ENCODE measurements at places on chromosomes 5 and 9.

DNA sequence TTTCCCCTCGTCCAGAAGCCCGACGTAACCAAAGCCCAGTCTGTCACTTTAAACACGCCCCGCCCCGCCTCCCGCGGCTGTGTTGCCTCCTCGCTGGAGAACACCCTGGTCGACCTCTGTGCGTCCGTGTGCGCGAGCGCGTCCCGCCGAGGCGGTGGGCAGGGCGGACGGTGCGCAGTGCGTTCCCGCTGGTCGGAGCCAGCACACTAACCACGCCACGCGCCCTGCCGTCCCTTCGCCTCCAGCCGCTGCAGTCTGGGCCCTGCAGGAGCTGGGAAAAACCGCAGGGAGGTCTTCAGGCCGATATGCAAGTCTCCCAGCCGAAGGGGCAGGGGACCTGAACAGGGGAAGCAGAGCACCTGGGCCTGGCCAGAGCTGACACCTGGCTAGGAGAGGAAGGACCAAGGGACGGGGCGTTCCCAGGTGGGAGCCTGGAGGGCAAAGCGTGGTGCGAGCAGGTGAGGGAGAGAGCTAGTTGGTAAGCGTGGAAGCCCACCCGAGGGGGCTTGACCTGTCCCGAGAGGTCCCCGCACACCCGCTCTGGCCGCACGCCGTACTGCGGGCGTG is 1.3 kb upstream of the PHPT1 start:
- peak; percentile 46 for DNase-seq

DNA sequence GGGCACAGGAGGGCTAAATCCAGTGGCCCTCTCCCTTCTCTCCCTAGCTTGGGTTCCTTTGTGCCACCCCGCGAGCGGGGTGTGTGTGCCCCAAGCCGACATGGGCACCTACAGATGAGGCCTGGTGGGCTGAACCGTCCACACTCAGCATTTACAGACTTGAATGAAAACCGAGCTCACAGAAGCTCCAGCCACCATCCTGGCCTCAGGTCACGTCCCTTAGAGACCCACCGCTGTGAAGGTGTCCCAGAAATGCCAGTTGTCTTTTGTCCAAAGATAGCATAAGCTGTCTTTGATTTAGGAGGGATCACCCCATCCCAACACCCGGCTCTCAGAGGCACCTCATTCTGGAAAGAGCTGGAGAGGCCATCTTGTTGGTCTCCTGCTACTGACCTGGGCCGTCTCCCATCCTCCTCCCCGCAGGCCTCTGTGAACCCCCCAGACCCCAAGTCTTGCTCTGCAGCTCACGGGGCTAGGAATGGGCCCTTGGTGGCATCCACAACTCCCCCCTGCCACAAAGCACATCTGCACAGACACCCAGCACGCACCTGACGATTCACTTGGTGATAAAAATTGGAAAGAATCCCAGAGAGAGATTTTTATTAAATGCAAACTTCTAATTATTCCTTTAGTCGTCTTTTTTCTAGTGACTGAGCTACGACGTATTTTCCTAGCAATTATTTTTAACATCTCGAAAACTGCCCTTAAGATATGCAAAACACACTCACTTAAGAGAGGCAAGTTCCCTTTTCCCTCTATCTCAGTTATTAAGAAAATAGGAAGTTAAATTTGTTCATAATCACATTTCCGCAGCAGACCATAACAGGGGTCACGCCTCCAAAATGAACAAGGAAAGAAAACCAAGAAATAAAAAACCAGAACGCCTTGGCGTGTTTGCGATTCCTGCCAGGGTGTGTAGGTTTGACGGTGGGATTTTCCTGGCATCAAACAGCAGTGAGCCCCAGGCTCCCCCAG is 80.5 kb upstream of the LMX1B start:
- no peak for DNase-seq

GRCh38 chr5:56763711-56764466 is 51.5 kb upstream of the MAP3K1 start:
- no peak for DNase-seq

GRCh38 chr5:31161781-31162181 is 31.7 kb upstream of the CDH6 start:
- no peak for DNase-seq

DNA sequence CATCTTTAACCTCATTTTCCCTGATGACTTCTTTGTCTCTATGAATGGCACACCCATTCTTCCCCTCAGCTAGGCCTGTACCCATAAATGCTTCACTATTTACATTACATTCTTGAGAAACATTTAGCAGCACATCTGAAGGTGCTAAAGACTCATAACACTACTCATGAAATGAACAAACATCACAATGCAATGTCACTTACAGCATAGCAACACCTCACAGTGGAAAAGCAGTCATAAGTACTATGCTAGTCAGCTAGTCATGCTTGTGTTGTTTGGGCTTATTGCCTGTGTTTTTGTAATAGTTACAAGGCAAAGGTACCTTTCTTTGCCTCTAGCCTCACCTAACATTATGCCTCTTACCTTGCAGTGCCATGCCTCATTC is 228.9 kb downstream of the KIAA0825 start:
- no peak for DNase-seq

DNA sequence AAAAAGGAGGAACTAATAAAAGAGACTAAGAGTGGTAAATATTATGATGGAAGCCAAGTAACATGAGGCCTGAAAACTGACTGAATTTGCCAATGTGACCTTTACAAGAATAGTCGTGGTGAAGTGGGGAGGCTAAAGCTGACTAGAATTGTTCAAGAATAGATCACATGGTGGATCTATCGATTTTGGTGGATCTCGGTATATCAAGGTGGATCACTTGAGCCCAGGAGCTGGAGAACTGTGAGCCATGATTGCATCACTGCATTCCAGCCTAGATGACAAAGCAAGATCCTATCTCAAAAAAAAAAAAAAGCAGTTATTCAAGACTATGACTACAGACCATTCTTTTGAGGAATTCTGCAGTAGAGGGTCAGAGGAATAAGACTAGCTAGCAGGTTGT is 15.1 kb downstream of the ERMP1 start:
- DNase-seq, result no peak

DNA sequence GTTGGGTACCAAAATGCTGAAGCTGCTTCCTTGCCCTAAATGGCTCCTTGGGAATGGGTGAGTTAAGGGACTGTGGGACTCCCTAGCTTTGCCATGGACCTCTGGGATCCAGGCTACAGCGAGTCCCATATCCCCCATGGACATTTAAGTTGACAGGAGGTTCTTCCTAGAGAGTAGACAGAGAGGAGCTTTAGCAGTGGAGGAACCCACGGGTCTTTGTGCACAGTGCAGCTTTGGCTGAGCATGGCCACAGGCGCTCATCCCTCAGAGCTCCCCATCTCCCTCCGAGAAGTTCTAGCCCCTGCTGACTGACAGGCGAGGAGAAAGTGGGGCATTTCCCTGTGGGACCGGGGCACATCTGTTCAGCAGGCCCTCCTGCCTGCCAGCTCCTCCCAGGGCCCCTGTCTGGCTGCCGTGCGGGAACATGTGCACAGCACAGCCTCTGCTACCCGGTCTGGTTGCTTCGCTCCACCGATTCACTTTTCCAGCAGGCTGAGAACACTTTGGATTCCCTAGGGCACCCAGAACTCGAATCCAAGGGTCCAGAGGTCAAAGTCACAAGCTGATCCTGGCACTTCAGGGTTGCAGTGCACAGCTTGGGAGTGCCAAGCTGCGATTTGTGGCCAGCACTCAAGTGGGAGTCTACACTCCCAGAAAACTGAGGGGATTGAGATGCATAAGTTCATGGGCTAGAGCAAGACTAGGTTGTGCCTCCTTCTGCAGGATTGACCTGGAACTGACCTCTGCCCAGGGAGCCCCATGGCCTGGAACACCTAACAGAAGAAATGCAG is 40.6 kb upstream of the DMRTA1 start:
- no peak for DNase-seq

GRCh38 chr9:130906735-130907416 is 10.3 kb upstream of the QRFP start:
- DNase-seq, result no peak

DNA sequence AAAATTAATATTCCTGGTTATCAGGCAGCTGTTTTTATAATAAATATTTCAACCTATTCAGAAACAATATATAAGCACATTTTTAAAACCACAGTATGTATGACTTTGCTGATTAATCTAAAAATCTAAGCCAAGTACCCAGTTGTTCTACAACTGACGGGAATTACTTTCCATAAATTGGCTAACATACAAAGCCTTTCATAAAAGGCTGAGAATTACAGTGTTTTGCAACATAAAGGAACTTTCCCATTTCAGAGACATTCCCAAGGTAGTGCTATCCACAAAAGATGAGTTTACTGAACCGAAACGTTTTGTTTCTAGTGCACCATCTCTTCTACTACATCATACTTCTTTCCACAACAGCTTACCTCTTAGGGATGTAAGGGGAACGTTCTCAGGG is 7.2 kb downstream of the RNF145 start:
- no peak for DNase-seq

GRCh38 chr5:56696900-56697299 is 118.4 kb upstream of the MAP3K1 start:
- DNase-seq, result no peak

DNA sequence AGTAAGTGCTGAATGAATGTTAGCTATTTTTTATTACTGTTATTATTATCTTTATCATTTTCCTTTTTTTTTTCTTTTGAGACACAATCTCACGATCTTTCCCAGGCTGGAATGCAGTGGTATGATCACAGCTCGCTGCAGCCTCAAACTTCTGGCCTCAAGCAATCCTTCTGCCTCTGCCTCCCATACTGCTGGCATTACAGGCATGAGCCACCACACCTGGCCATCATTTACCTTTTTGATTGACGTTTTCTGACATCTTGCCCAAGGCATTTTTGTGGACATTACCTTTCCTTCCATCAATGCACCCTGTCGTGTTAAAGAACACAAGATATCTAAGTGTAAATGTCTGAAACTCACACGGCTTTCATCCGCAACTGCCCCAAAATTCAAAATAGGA is 138.2 kb downstream of the GAS1 start:
- no peak for DNase-seq

DNA sequence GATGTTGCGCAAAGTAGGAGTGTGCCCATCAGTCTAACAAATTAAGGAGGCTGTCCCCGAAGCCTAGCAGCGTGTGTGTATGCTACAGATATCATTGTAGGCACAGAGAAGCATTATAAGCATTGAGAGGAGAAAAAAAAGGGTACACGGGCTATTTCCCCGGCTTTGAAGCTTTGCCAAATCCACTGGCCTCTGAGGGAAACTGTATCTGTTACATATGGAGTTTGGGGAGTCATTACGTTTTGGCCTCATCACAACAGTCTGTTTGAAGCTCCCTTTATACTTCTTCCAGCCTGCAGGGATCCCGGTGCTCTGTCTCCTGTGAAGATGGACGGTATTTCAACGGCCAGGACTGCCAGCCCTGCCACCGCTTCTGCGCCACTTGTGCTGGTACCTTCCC is 205.9 kb downstream of the RFK start:
- DNase-seq, result no peak

GRCh38 chr5:78213799-78214198 is 80.7 kb downstream of the AP3B1 start:
- no peak for DNase-seq

DNA sequence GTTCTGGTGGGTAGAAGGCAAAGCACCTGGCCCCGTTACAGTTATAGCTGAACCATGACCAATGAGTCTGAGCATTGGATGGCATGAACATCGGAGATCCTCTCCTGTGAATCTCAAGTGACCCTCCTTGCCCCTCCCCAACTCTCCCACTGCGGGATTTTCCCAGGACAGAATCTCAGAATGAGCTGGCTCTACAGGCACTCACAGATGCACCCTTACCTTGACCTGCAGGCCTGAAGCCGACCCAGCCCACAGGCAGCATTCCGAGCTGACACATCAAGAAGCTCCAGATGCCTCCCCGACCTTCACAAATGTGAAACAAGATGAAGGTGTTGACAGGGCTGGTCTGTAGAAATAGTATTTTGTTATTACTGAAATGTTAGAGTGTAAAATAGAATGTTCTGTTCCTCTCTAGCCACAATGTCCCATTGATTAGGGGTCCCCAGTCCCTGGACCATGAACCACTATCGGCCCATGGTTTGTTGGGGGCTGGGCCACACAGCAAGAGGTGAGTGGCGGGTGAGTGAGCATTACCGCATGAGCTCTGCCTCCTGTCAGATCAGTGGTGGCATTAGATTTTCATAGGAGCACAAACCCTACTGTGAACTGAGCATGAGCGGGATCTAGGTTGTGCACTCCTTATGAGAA is 263.4 kb downstream of the AUH start:
- no peak for DNase-seq

- DNase-seq, result no peak
Measured at GRCh38 chr9:107653263-107653821, 163.8 kb upstream of the KLF4 start.

DNA sequence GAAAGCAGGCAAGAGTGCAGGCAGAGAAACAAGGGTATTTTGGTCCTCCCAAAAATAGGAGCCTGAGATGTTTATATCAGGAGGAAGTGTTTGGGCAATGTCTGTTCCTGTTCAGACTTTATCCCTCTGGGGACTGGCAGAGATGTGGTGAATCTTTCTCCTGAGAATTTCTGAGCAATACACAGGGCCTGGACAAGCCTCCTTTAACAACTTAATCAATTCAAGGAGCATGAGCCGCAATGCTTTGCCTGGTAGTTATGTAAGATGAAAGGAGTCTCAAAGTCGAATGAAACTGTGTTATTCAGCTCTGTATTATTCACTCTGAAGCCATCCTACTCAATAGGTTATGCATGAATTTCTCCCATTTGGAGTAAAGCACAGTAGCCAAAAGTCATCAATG is 365.6 kb downstream of the MAN2A1 start:
- no peak for DNase-seq

Data from stimulated activated CD4-positive, alpha-beta T cell treated with anti-CD3 and anti-CD28 coated beads, Interleukin-12 subunit alpha, Interleukin-12 subunit beta, amount 100 ng/mL, for 24 hours (primary cell).